ENCODE measurements at places on chromosomes 6 and 20. TPM values are rescaled to one million over a fixed set of nuclear protein-coding genes. Genes with fewer than 3 reads are reported as not detected.

DNA sequence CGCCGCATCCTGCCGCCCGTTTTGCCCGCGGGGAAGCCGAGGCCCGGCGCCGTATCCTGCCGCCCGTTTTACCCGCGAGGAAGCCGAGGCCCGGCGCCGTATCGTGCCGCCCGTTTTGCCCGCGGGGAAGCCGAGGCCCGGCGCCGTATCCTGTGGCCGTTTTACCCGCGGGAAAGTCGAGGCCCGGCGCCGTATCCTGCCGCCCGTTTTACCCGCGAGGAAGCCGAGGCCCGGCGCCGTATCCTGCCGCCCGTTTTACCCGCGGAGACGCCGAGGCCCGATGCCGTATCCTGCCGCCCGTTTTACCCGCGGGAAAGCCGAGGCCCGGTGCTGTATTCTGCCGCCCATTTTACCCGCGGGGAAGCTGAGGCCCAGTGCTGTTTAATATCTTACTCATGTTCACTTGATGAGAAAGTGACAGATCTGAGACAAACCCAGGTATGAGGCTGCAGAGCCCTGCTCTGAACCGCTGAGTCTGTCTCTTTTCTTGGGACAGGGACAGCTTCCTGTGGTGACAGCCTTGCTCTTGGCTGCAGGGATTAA lies 129.4 kb downstream of the CDH26 start:
- DNase-seq: no peak

- no peak for DNase-seq
Measured at GRCh38 chr6:99344289-99344688, 5.2 kb downstream of the FAXC start.

- no peak for DNase-seq
Measured at GRCh38 chr6:154386848-154387717, 30.5 kb upstream of the IPCEF1 start.

DNA sequence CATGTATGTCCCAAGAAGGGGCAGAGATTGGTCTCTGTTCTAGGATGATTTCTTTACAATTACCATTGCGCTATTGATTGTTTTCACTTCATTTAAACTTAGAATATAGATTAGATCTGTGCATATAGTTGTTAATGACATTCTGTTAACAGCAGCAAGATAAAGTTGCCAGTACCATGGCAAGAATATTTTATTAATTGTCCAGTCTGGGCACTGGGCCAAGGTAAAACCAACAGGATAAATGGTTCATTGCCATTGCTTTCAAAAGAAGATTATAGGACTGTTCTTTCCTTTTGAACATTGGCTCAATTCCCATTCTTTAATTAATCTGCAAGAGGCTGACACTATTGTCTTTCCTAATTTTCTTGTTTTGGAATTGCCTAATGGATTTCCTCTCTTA lies 592.4 kb downstream of the RFPL4B start:
- no peak for DNase-seq

GRCh38 chr6:85261271-85261670 lies 188.6 kb upstream of the NT5E start:
- peak; percentile 38 for DNase-seq

PEX3 gene
- 9.0 TPM for total RNA-seq
